CD8-positive, alpha-beta memory T cell (primary cell): ENCODE measurements at places on chromosomes 13 and 19. TPM values are rescaled to one million over a fixed set of nuclear protein-coding genes. Genes with fewer than 3 reads are reported as not detected.

ZNF724 gene
- 0.85 TPM for polyA plus RNA-seq

METTL21C gene
- polyA plus RNA-seq: not detected

C19orf38 gene
- not detected for polyA plus RNA-seq

NECTIN2 gene
- 0.47 TPM for polyA plus RNA-seq

COMMD6 gene
- 573 TPM for polyA plus RNA-seq

VPS36 gene
- polyA plus RNA-seq: 47.1 TPM

GJB2 gene
- polyA plus RNA-seq: not detected

PDS5B gene
- 39.4 TPM for polyA plus RNA-seq

CEACAM16 gene
- not detected for polyA plus RNA-seq
